Stimulated activated CD4-positive, alpha-beta T cell treated with anti-CD3 and anti-CD28 coated beads, Interleukin-1b, Interleukin-23, amount 100 ng/mL, for 1 hour (primary cell): ENCODE measurements at places on chromosomes 16 and 17.

- no peak for DNase-seq
These were observed 245.2 kb downstream of the XYLT1 start for GRCh38 chr16:17225541-17225940.

- DNase-seq = no peak
These were observed 201.9 kb downstream of the SNX29 start for GRCh38 chr16:12178251-12178990.

GRCh38 chr16:68113765-68114240 lies 28.6 kb downstream of the NFATC3 start:
- no peak for DNase-seq

DNA sequence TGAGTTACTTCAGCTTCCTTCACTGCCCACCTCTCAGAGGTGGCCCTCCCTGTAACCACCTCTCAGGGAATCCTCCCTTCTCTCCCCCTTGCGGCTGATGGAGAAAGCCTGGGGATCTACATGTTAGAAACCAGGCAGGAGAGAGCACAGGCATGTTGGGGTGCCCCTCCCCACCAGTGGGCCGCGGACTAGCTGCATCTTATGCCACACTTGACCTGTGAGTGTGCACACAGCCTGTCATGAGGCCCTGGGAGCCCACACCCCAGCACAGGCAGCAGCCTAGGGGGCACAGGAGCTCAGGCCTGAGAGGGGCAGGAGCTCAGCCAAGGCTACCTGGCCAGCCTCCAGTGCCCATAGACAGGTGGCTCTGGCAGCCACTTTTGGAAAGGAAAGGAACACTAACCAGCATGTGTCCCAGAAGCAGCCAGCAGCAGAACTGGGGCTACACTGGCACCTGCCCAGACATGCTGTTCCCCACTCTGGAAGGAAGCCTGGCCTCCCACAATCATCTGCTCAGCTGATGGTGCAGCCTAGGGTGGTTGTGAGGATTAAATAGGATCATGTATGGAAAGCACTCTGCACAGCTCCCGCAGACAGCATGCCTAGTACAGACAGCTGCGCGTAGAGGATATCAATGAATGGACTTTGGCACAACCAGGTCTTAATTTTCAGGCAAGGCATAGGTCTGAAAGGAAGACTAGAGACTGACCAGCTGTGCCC lies 60.5 kb downstream of the TMEM132E start:
- DNase-seq = no peak

- no peak for DNase-seq
These were observed 10.2 kb downstream of the CDH13 start for GRCh38 chr16:82636958-82637357.

GRCh38 chr16:70691223-70692129 lies 5.6 kb upstream of the MTSS2 start:
- no peak for DNase-seq

GRCh38 chr17:44905006-44906000 lies 6.1 kb upstream of the EFTUD2 start:
- no peak for DNase-seq

GRCh38 chr17:48134912-48135480 lies 27.4 kb downstream of the SNX11 start:
- DNase-seq = no peak

- no peak for DNase-seq
These were observed 92.9 kb downstream of the IRF8 start for GRCh38 chr16:85991856-85992255.

- no peak for DNase-seq
These were observed 3.8 kb downstream of the AXIN2 start for GRCh38 chr17:65557349-65558310.

DNA sequence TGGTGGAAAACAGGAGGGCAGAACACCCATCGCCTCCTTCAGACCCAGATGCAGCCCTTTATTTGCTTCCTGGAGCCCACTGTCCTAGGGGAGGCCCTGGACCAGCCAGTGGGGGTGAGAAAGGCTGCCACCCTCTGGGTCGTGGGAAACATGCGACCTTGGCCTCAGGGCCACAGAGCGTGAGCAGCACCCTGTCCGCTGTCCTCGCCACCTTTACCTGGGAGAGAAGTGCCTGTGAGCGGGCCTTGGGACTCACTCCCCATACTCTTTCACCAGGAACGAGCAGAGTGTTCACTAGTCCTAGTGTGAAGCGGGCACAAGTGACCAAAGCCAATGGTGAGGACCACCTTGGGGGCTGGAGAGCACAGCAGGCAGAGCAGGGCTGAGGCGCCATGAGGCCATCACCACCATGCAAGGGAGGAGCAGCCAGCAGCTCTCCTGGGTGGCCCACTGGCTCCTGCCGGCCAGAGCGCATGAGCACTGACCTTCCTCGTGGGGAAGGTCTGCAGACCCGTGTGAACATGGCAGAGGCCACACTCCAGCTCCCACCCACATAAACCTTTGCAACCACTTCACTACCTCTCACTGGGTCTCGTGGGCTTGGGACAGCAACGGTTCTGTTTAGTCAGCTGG lies 8.5 kb downstream of the SMCR8 start:
- DNase-seq = no peak

DNA sequence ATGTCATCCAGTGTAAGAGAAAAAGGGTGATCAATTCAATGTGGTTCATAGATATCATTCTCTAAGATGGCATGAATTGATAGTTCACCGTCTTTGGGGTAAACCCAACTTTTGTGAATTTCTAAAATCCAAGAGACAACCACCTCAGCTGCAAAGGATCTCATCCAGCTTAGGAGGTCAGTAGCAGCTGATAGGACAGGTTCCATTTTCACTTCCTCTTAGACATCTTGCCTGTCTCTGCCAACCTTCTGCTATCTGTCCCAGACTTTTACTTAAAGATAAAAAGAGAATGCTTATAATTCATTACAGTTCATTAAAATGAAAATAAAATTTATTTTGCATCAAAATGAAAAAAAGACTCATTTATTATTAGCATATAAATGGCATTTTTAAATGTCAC lies 468.2 kb downstream of the XYLT1 start:
- no peak for DNase-seq

GRCh38 chr17:44439168-44439567 lies 49.7 kb upstream of the ITGA2B start:
- DNase-seq = no peak

DNA sequence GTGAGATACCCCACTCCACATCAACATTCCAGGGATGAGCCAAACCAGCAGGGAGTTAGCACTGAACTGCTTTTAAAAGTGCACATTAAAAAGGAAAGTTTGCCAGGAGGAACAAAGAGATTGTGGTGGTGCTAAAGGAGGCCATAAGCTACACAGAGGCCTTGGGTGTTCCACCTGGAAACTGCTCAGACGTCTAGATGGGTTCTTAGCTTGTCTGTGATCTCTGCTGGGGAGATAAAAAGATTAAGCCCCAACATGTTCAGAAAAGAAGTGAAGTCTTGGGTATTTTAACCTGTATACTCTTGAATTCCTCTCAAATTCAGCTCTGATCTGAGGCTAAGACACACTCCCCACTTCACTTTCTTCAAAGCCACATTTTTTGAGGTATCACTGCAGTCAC lies 10.4 kb downstream of the HAS3 start:
- no peak for DNase-seq

DNA sequence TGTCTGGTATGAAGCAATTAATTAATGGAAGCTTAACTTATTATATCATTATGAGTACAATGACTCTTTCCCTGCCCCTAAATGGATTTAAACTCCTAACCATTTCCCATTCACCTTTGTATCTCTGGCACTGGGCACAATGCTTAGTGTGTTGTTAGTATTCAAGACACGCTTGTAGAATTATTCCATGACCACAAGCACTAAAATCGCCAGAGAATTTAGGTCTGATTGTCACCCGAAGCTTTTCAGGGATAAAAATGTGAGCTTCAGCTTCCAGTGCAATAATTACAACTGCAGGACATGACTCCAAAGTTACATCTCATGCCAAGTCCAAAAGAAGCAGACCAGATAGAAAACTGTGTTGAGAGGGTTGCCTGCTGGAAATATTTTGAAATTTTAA lies 101.6 kb downstream of the CDH8 start:
- no peak for DNase-seq

- no peak for DNase-seq
These were observed 537.4 kb upstream of the CDH5 start for GRCh38 chr16:65829076-65829475.

DNA sequence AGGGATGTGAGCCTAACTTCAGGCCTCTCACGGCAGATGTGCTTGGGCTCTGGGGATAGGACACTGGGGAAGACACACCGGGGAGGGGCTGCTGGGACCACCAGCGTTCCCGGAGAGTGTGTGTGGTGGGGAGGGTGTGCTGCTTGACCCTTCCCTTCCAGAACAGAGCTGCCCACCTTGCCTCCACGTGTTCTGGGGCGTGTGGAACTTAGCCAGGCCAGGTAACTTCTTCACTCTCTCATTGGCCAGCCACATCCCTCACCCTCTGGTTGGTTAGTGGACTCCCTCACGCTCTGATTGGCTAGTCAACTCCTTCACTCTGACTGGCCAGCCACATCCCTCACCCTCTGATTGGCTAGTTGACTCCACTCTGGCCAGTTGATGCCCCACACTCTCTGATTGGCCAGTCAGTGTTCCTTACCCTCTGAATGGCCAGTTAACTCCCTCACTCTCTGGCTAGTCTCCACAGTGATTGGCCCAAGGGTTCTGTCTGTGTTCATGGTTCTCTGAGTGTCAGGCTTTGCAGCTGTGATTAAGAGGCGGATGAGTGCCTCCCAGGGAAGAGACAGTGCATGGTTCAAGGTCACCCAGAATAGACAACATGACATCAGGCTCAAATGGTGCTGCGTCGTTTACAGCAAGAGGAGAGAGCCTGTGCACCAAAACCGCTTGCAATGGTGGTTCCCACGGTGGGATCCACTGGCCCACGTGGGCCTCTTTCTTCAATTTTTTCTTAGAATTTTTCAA lies 10.0 kb downstream of the TMEM235 start:
- no peak for DNase-seq

DNA sequence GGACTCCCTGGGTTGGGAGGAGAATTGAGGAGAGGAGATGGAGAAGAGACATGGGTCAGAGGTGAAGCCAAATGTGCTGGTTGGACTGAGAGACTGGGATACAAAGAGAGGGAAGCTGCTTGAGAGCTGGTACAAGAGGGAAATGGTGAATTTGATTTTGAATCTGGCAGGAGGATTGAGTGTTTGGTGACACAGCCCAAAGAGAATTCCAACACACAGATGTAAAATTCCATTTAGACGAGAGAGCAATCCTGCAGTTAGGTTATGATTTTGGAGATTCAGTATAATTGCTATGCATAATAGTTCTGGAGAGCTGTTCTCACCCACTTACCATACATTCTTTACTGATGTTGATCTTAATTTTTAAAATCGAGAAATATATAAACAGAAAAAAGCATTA lies 57.7 kb downstream of the HSD17B2 start:
- no peak for DNase-seq

GRCh38 chr16:14070555-14070876 lies 603 bp upstream of the MRTFB start:
- no peak for DNase-seq

DNA sequence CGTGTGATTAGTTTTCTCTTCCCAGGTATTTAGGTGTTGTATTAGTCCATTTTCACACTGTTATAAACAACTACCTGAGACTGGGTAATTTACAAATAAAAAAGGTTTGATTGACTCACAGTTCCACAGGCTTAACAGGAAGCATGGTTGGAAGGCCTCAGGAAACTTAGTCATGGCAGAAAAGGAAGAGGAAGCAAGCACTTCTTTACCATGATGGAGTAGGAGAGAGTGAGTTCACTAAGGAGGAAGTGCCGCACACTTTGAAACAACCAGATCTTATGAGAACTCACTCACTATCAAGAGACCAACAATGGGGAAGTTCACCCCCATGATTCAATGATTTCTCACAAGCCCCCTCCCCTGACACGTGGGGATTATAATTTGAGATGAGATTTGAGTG lies 1343.7 kb upstream of the GOT2 start:
- DNase-seq = no peak

DNA sequence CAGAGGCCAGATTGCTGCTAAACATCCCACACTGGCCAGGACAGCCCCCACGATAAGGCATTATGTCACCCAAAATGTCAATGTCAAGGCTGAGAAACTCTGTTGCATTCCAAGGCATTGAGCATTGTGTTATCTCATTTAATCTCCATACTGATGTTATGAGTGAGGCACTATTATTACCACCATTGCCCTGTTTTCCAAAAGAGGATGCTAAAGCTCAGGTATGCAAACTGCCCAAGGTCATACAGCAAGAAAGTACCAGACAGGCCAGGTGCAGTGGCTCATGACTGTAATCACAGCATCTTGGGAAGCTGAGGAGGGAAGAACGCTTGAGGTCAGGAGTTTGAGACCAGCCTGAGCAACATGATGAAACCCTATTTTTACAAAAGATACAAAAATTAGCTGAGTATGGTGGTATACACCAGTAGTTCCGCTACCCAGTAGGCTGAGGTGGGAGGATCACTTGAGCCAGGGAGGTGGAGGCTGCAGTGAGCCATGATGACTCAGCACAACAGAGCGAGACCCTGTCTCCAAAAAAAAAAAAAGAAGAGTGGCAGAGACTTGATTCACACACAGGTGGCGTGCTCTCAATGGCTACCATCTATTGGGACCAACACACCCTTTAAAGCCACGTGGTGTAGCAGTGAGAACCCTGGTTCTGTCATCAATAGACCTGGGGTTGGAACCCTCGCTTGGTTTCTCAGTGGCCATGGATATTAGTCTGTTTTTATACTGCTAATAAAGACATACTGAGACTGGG lies 58.8 kb upstream of the GRIN2A start:
- no peak for DNase-seq

- peak; percentile 63 for DNase-seq
These were observed 21.5 kb downstream of the GPR179 start for GRCh38 chr17:38322156-38322779.

- DNase-seq = no peak
These were observed 630.8 kb downstream of the MAF start for GRCh38 chr16:78969721-78970120.

- no peak for DNase-seq
These were observed 427 bp downstream of the PPP1R1B start for GRCh38 chr17:39627047-39627711.

DNA sequence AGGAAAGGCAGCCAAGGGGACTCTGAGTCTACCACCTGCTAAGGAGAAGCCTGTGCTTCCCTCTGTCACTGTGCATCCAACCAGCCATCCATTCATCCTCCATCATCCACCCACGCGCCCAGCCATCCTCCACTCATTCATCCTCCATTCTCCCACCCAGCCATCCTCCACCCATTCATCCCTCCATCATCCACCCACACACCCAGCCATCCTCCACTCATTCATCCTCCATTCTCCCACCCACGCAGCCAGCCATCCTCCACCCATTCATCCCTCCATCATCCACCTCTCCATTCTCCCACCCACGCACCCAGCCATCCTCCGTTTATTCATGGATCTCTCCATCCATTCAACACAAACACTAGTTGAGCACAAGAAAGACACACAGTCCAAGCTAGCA lies 74.1 kb downstream of the COG7 start:
- no peak for DNase-seq
